Activated CD4-positive, alpha-beta T cell treated with anti-CD3 and anti-CD28 coated beads, Interleukin-2, amount 50 U/mL, for 1 hour (primary cell): ENCODE measurements at places on chromosomes 7 and 10.

GRCh38 chr7:17781491-17782215, 158.6 kb downstream of the SNX13 start:
- DNase-seq, result no peak

- DNase-seq, result no peak
These were observed 27.1 kb upstream of the SAR1A start for GRCh38 chr10:70197235-70197945.

- no peak for DNase-seq
These were observed 1.4 kb downstream of the STK32C start for GRCh38 chr10:132306343-132306685.

- DNase-seq, result no peak
These were observed 179.3 kb upstream of the FZD8 start for GRCh38 chr10:35821339-35821911.

- DNase-seq, result no peak
These were observed 291.3 kb downstream of the REEP3 start for GRCh38 chr10:63812501-63812900.
